ENCODE measurements at places on chromosomes 13 and 19. TPM values are rescaled to one million over a fixed set of nuclear protein-coding genes. Genes with fewer than 3 reads are reported as not detected.

Gene GJA3
- not detected for total RNA-seq

DNA sequence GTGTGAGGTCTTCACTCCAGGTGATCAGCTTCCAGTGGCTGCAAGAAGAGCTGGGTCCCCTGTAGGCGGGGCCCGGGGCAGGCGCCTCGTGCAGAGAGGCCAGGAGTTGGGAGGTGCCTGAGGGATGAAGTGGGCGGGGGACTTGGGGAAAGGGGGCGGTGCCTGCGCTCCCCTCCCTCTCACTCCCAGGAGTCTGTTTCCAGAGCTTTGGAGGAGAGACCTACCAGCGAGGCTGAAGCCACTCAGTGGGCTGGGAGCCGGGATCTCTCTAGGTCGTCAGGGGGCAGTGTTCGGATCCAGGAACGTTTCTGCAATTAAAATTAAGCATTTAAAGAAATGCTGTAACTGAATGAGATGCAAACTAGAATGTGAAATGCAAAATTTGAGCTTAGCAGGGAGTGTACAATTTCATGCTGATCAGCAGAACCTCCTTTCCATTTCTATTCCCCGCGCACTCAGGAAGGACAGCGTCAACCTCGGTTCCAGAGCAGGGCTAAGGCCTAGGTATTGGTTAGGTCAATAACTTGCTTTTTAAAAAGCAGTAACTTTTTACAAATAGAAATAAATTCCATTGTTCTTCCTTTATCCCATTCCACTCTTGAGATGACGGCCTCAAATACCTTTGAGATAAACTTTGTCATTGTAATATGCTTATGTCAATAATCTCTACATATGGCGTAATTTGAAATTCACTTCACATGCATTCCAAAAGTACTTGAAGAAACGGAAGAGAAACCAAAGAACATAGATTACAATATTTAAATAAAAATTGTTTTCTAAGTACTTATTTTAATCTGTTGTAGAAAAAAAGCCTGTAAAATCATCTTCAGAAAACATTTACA, 11.6 kb downstream of the ZNF160 start:
- no peak for DNase-seq

DNA sequence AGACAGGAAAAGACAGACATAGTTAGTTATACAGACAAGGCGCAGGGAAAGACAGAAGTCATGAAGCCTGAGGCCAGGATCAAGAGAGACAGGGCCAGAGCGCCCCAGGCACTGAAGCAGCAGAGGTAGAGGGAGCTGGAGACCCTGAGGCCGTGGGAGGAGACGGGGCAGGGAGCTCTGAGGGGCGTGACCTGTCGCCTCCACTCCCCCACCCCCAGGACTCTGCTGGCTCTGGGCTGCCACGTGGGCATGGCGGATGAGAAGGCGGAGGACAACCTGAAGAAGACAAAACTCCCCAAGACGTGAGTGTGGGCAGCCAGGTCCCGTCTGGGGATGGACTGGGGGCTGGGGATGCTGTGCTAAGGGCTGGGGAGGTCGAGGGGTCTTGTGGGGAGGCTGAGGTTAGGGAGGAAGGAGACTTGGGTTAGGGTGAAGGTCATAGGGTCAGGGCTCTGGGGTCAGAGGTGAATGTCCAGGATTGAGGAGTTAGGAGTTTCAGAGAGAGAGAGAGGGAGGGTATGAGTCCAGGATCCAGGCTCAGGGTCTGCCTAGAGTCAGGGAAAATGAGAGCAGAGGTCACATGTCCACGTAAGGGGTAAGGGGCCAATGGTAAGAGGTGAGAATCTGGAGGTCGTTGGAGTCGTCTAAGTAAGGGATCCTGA, 31.1 kb downstream of the RYR1 start:
- DNase-seq = no peak

DNA sequence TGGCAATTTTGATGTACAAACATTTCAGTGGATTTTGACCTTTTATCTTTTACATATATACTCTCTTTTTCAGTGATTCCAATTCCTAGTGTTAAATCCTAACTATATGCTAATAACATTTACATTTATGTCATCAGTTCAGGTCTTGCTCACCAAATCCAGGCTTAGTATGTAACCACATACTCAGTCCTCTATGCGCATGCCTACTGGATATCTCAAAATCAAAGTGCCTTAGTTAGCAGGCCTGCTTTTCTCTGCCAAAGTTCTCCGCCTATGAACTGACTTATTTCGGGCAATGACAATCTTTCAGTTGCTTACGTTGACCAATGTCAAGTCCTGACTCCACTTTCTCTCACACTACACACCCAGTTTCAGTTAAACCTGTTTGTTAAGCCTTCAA, 478.5 kb upstream of the SLITRK1 start:
- no peak for DNase-seq

Gene PROZ
- not detected for total RNA-seq

DNA sequence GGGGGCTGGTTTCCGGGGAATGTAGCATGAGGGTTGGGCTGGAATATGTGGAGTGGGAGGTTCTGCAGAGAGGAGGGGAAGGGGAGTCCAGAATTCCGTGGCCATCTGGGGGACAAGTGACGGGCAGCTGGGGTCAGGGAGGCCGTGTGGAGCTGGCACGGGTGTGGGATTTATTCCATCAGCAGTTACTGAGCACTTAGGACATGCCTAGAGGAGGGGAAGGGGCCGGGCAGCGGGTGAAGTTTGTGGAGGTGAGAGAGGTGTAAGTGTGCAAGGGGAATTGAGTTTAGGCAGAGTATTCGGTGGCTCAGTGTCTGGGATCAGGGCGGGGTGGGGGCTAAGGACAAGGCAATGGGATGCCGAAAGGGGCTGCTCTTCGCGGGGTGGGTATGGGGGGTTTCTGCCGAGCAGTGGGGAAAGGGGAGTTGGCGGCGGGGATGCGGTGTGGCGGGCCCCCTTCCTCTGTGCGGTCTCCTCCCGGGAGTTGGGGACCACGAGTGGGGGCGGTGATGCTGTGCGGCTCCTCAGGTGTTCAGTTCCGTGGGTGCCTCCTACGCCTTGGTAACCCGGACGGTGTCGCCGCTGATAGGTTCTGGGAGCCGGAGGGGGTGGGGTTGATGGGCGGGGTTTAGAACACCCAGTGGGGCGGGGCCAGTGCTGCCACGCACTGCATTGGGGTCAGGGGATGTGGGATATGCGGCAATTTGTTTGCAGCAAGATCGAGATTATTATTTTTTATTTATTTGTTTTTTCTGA, 5.4 kb downstream of the CCDC61 start:
- DNase-seq = no peak

GRCh38 chr19:3556978-3557460, 367 bp downstream of the MFSD12 start:
- DNase-seq = no peak

DNA sequence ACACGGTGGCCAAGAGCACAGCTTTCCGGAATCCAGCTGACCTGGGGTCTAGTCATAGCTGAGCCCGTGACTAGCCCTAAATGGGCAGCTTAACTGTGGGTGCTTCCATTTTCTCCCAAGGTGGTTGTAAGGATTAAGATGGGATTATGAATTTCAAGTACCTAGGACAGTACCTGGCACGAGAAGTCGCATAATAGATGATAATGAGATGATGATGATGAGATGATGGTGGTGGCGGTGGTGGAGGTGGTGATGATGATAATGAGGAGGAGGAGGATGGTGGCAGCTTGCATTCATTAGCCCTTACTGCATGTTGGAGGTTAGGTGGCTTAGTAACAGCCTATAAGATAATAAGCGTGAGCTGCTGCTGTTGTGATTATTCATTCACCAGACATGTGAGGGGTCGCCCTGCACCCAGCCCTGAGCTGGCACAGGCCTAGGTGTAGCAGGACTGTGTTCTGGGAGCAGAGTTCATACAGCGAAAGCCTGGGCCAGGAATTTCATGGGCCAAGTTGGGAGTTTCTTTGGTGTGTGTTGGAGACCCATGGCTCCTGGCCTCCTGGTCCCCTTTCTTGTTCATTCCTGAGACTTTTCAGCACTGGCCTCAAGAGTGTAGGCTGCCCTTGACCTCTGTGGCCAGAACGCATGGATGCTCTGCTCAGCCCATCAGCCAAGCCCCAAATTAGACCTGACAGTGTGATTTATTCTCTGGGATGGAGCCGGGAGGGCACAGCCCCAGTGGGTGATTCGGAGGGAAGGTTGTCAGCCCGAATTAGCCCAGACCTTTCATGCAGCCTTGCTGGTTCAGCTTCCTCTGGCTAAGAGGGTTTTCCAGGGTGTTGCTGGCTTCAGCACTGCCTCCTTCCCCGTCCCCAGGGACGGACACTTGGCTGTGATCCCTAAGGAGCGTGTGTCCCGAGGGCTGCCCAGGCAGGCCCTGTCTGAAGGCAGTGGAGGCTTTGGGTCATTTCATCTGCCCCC, 128.8 kb downstream of the SIPA1L3 start:
- DNase-seq = no peak

Gene GPC6
- total RNA-seq = 24.4 TPM

Gene ZNF77
- 8.7 TPM for total RNA-seq

Gene IZUMO2
- total RNA-seq = not detected

- no peak for DNase-seq
These were observed 20.5 kb downstream of the IQCN start for GRCh38 chr19:18253716-18254115.

DNA sequence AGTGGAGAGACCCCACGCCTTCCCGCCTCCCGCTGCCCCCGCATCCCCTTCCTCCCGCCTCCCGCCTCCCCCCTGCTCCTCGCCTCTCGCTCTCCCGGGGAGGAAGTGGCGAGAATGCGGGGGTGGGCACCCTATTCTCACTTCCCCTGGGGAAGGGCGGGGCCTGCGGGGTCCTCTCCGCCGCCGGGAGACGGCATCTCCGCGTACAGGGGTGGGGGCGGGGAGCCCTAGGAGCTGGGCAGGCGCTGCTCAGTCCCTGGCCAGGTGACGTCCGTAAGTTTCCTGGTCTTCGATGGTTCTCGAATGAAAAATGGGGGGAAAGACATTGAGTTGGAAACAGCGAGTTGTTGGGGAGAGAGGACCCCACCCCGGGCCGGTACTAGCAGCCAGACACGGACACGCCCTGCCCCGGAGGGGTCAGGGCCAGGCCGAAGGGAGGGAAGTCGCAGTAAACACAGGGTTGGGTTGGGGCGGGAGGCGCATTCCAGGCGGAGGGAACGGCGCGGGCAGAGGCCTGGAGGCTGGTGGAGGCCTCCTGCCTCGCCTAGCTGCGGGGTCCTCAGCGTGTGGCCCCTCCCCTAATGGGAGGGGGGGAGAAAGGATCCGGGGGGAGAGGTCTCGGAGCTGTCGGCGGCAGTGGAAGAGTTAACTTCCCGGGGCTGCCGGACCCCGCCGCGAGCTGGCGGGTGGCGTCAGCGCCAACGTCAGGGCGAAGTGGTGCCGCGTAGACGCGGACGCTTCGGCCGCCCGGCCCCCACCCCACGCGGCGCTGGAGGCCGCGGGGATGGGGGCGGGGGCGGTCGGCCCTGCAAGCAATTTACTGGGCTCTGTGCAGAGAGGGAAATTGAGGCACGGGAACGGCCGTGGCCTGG, 10.4 kb upstream of the JUND start:
- DNase-seq = no peak

Gene KCNK6
- total RNA-seq = 9.7 TPM

- no peak for DNase-seq
These were observed 118.2 kb upstream of the SLC10A2 start for GRCh38 chr13:103184413-103184812.

DNA sequence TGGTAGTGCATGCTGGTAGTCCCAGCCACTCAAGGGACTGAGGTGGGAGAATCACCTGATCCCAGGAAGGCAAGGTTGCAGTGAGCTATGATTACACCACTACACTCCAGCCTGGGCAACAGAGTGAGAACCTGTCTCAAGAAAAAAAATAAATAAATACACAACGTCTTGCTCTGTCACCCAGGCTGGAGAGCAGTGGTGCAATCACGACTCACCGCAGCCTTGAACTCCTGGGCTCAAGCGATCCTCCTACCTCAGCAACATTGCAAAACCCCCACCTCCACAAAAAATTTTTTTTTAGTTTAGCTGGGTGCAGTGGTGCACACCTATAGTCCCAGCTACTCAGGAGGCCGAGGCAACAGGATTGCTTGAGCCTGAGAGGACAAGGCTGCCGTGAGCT, 8.8 kb downstream of the TPM4 start:
- DNase-seq = no peak

DNA sequence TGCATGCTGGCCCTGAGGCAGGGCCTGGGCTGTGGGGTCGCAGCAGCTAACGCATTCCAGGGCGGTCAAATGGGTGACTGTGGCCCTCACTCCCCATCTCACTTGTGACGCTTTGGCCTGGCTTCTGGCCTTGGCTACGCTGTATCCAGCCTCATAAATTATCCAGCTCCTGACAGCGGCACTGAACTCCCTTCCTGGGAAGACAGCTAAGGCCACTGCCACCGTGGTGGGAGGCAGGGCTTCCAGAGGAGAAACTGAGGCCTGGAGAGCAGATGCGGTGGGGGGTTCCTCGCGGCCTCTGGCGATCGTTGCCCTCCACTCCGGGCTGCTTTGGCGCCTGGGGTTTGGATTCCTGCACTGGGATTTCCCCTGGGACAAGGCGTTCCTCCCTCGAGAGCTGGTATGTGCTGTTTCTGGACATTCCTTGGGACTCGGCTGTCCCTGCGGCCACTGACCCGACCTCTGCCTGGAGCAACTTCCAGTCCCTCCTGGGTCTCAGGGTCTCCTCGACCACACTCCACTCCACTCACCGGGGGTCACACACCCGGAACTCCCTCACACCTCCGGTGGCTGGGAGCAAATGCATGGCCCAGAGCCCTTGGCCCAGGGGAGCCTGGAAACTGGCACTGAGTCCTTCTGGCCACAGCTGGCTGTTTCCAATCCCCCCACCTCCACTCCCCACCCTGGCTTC, 3.4 kb downstream of the TBXA2R start:
- DNase-seq = no peak

Gene GPR12
- total RNA-seq = 0.09 TPM

GRCh38 chr19:45746866-45747265, 13.6 kb downstream of the MEIOSIN start:
- no peak for DNase-seq

DNA sequence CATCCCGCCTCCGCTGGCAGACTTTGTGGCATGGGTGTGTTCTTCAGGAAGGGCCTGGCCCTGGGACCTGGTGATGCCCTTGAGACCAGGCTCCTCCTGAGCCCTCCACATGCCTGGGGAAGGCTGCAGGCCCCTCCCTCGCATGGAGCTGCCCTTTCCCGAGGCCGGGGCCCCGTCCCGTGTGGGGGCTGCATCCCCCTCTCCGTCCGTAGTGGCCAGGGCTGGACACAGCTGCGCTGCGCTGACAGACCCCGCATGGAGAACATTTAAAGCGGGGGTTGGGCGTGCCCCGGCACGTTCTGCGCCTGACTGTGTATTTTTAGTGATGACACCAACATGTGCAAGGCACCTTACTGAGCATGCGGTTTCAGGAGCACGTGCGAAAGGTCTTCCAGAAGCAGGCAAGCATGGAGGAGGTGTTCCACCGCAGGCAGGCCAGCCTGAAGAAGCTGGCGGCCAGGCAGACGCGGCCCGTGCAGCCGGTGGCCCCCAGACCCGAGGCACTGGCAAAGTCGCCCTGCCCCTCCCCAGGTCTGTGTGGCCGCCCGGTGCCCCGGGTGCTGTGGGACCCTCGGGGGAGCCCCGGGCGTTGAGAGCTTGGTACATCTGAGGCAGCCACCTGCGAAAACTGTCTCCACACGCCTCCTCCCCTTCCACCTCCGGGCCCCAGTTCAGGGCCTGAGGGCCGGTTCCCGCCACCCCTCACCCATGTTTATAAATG, 28.8 kb upstream of the F7 start:
- no peak for DNase-seq

GRCh38 chr19:12603714-12604113, 6.9 kb downstream of the ZNF490 start:
- DNase-seq = no peak

All from omental fat pad (tissue), 4 donors.